ENCODE measurements at places on chromosomes 16 and 17.

DNA sequence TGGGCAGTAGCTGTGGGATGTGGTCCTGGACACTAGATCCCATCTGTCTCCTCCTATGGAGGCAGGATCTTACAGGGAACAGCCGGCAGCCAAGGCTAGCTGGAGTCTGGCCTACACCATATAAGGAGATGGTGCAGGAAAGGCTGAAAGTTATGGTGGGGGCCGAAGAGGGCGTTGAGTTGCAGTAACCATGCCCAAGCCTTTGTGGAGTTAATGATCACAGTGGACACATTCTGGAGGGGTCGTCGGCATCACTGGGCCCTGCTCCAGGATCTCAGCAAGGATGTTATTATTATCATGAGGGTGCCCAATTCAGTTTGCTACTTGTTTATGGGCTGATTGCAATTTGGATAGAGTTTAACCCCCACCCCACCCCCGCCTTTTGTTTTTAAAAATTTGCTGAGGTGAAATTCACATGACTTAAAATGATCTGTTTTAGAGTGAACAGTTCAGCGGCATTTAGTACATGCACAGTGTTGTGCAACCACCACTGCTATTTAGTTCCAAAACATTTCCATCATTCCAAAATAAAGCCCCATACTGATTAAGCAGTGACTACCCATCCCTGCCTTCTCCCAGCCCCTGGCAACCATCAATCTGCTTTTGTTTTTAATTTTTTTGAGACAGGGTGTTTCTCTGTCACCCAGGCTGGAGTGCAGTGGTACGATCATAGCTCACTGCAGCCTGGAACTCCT is 184.3 kb upstream of the CACNG3 start:
- no peak for DNase-seq

GRCh38 chr17:7336240-7337175 is at the start of gene ACAP1:
Gene ACAP1, plus strand, starts transcription at chr17:7336529. Its CDS starts 206 bp downstream, at chr17:7336735.
- DNase-seq, result peak; percentile 96

GRCh38 chr16:4787627-4788482 is at the start of gene SEPTIN12:
Gene SEPTIN12, minus strand, starts transcription at chr16:4788345. Its CDS starts 700 bp downstream, at chr16:4787645.
- no peak for DNase-seq

DNA sequence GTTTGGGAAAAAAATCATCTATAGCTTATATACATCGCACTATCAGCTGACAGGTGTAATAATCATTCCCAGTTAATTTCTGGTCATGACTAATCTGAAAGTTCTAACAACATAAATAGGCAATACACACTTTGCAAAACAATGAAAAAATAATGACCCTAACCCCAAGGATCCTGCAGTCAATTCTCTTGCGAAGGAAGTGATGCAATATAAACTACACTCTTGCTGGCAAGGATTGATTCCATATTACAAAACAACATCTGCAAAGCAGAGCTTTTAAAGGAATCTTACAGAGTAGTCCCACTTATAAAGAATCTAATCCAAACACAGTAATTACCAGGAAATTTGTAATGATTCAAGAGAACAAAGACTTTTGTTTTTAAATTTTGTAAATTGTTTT is 73.4 kb downstream of the MYO1D start:
- DNase-seq, result no peak

- no peak for DNase-seq
Measured at GRCh38 chr17:67152824-67153223, 92.2 kb downstream of the HELZ start.

DNA sequence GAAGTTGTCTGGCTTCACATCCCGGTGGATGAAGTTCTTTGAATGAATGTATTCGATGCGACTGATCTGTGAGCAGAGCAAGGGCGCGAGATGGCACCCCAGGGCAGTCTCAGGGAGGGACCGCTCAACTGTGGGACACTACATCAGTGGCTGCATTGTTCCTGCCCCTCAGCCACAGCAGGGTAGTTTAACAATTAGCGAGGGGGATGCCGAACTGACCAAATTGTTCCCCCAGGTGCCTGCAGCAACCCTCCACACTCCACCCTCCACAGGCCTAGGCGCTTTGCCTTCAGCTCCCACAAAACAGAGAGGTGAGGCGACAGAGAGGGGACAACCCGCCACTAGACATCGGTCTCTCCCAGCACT is 20.3 kb downstream of the CSNK1D start:
- no peak for DNase-seq

- no peak for DNase-seq
Measured at GRCh38 chr16:11620243-11621003, 33.7 kb upstream of the LITAF start.

DNA sequence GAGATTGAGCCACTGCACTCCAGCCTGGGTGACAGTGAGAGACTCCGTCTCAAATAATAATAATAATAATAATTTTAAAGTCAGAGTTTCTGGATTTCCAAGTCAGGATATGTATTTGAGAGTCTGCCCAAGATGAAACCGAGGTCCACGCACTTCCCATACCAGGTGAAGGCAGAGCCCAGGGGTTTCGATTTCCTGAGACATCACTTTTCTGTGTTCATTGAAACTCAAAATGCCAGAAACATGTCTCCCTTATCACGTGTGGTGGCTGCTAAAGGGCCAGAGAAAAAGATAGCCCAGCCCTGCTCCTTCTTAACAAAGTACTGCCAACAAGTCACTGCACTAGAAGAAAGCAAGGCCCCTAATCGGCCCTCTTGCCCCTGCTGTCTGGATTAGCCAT is 9.8 kb upstream of the RNF157 start:
- no peak for DNase-seq

DNA sequence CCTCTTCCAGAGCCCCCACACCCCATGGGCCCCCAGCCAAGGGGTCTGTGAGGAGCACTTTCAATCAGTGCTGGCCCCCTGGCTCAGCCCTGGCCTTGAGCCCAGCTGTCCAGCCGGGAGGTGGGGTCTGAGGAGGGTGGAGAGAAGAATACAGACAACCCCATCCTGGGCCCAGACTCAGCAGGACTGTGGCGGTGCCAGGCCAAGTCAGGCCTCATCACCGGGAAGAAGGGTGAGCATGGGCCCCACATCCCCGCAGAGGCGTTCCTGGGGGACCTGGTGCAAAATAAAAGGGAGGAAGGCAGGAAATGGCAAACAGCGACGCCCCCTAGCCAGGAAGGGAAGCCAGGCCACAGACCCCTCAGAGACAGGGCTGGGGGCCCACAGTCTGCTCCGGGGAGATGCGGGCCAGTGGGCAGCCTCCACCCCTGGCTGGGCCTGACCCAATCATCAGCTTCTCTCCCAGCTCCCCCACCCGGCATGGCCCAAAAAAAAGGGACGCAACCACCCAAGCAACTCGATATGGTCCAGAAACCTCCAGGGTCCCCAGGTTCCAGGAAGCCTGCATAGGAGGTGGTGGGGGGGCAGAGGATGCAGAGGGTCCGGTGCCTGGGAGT is 20.6 kb downstream of the ZNF423 start:
- no peak for DNase-seq

DNA sequence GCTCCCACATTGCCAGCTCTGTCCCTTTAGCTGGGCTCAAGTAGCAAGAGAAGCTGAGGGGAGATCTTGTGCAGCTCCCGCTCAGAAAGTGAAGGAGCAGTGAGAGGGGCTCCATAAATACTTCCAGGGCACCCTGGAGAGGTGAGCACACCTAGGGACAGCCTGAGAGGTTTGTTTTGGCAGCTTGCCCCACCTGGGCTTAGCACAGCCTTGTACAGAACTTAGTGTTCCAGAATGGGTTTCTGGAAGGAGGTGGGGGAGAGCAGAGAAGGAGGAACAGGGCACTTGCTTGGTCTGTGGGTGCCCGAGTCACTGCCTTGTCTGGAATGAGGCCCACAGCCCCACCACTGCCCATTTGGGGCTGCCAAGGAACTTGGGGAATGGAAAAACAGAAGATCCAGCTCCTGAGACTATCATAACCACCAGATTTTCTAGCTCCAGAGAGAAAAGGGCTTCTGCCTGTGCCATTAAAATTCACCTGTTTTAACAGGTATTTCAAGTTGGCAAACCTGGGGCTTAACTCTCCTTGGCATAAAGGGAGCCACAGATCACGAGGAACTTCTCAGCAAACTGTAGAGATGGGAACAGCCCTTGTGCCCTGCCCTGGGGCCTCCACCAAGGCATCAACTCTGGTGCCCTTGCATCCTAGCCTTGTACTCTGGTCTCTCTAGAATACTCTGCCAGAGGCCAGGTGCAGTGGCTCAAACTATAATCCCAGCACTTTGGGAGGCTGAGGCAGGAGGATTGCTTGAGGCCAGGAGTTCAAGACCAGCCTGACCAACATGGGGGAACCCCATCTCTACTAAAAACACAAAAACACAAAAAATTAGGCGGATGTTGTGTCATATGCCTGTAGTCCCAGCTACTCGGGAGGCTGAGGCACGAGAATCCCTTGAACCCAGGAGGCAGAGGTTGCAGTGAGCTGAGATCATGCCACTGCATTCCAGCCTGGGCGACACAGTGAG is 1.9 kb downstream of the PRR15L start:
- no peak for DNase-seq

DNA sequence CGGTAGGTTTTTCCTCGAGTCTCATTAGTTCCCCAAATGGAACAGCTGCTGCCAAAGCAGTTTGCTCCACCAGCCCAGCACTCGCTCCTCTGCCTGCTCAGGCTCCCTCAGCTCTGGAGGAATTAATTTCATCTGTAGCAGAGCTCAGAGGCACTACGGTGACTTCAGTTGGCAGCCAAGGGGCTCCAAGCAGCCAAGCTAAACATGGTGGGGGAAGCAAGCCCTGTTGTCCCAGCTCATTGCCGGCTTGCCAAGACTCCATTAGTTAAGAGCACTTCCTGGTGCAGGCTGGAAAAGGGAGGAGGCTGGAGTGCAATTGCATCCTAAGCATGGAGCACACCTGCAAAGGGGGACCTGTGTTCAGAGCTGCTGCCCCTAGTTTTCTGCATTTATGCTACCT is 78.7 kb upstream of the GPRC5B start:
- DNase-seq, result no peak

DNA sequence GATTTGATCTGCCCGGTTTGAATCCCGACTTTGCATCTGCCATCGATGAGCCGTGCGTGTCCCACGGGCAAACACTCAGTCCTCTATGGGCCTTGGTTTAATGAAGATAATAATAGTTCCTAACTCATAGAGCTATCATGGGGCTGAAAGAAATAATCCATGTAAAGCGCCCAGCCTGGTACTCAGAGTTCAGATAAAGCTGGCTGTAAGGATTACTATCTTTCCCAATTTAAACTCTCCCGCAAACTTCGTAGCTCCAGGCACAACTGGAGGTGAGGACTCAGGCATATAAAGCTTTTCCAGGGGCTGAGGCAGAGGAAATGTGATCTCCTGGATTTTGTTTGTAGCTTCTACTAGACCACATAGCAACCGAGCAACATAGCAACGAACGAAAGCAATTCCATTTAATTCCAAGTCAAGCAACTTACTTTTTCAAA is 16.3 kb downstream of the ALOX15 start:
- no peak for DNase-seq

DNA sequence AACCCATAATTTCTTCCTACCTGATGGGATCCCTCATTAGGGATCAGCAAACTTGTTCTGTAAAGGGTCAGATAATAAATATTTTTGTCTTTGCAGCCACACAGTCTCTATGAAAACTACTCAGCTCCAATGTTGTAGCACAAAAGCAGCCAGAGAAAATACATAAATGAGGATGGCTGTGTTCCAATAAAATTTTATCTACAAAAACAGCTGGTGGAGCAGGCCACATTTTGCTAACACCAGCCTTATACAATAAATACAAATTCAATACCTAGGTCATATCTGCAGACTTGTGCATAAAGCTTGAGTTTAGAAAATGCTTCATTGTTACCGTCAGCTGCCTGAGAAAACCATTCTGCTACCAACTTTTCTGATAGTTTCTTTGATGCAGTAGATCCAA is 38.4 kb upstream of the INTS2 start:
- DNase-seq, result no peak

DNA sequence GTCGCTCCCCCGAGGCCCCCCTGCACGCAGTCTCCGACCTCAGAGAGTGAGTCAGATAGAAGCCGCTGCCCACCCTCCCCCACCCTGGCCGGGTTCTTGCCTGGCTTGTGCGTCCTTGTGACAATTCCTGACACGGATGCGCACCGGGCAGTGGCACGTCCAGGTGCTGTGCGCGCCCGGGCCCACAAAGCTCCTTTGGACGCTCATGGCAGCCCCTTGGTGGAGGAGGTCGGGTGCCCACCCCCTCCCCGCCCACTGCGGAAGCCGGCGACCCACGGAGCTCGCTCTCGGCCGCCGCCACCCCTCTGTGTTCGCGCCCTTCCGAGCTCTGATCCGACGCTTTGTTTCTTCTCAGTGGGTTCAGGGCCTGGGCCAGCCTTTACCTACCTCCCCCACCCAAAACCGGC is 662 bp upstream of the TUBB3 start:
- DNase-seq, result no peak

DNA sequence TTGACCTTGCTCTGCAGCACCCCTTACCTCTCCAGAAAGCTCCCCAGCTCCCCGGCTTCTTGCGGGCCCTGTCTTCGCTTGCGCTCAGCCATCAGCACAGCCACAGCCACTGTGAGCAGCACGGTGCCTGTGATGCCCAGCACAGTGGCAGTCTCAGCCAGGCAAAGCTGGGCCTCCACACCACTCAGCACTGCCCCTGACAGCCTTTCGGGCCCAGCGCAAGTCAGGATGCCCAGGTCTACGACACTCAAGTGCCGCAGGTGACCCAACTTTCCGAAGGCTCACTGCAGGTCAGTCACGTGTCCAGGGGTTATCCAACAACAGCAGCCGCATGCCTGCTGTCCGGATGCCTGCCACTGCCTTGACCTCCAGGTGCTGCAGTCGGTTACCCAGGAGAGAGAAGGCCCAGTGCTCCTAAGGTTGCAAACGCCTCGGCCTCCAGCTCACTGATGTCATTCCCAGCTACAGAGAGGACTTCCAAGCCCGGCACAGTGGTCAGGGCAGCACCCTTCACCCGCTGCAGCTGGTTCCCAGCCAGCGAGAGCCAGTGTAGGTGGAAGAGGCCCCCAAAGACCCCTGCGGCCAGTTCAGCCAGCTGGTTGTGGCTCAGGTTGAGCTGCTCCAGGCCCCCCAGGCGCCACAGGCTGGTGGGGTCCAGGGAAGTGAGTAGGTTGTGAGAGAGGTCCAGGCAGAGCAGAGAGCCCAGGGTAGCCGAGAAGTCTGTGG is 8.9 kb upstream of the TMEM101 start:
- DNase-seq, result no peak

GRCh38 chr16:67992661-67993206 is 6.5 kb downstream of the DPEP2 start:
- DNase-seq, result no peak

DNA sequence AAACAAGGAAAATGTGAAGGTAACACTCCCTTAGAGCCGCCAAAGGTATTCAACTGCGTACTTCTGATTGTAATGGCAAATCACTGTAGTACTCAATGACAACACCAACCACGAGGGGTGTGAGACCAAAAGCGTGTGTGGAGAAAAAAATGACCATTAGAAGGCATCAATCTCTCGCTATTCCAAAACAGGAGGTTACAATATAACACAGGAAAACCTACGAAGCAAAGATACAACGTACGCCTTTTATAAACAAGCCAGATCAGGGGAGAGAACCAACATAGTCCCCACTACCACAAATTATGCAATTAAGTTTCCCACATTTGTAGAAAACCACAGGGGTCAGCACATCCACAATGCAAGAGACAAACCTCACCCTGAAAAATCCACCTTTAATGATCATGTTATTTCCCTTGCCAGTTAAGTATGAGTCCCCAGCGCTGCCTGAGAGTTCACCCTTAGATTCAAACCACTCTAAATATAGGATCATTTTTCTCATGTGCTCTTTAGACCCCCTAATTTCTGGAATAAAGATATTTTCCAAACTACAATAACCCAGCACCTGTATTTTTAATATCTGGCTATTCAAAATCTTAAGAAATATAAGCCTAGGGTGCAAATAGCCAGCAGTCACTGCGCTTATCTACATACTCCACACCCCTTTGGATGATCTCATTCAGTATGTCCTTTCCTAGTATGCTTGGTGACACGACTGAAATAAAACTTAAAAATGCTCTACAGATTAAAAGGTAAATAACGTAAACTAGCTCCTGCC is 12.4 kb downstream of the TEX14 start:
- no peak for DNase-seq

All from CD4-positive, alpha-beta T cell treated with Interleukin-17A for 4 hours (primary cell).